ENCODE measurements at places on chromosomes 12 and 14. TPM values are rescaled to one million over a fixed set of nuclear protein-coding genes. Genes with fewer than 3 reads are reported as not detected.

Gene GALNT6
- total RNA-seq, result 11.5 TPM

Gene CEP170B
- total RNA-seq, result 35.2 TPM

Gene AKAP6
- 104 TPM for total RNA-seq

Gene RNU7-1
- total RNA-seq, result not detected

GRCh38 chr14:28012629-28013415, 753.8 kb upstream of the FOXG1 start:
- H3K4me1 ChIP-seq, result no peaks in the 10 kb centered on the region
- no peaks in the 10 kb centered on the region for H3K27me3 ChIP-seq
- no peaks in the 10 kb centered on the region for H3K36me3 ChIP-seq
- H3K4me3 ChIP-seq, result no peak overlapping the region

- H3K4me1 ChIP-seq, result no peaks in the 10 kb centered on the region
- no peak for DNase-seq
- H3K27me3 ChIP-seq, result no peaks in the 10 kb centered on the region
- H3K4me3 ChIP-seq, result no peak overlapping the region
- H3K27ac ChIP-seq, result no peak overlapping the region
Measured at GRCh38 chr12:25546318-25546717, 6.8 kb downstream of the LMNTD1 start.

DNA sequence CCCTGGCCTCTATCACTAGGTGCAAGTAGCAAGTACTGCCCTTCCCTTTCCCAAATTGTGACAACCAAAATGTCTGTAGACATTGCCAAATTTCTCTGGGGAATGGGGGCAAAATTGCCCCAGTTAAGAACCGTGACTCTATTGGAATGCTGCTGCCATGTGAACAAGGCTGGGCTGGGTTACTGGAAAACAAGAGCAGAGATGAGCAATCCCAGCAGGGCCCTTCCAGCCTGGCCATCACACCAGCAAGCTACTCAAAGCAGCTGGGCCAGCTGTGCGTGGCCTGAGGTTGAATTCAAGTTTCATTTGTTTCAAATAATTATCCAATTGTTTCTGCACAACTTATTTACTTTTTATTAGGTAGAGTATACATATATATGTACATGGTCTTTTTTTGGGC, 103.4 kb upstream of the PKP2 start:
- H3K27ac ChIP-seq, result no peak overlapping the region
- DNase-seq, result no peak
- H3K36me3 ChIP-seq, result no peaks in the 10 kb centered on the region
- H3K27me3 ChIP-seq, result no peaks in the 10 kb centered on the region
- H3K4me3 ChIP-seq, result no peak overlapping the region
- no peaks in the 10 kb centered on the region for H3K4me1 ChIP-seq

- no peak overlapping the region for H3K4me3 ChIP-seq
- no peaks in the 10 kb centered on the region for H3K27me3 ChIP-seq
- no peaks in the 10 kb centered on the region for H3K36me3 ChIP-seq
- DNase-seq, result no peak
Measured at GRCh38 chr12:74732826-74733225, 195.2 kb downstream of the ATXN7L3B start.

Data from thoracic aorta (tissue), 2 donors.